ENCODE measurements at places on chromosomes 11 and 22. TPM values are rescaled to one million over a fixed set of nuclear protein-coding genes. Genes with fewer than 3 reads are reported as not detected.

DNA sequence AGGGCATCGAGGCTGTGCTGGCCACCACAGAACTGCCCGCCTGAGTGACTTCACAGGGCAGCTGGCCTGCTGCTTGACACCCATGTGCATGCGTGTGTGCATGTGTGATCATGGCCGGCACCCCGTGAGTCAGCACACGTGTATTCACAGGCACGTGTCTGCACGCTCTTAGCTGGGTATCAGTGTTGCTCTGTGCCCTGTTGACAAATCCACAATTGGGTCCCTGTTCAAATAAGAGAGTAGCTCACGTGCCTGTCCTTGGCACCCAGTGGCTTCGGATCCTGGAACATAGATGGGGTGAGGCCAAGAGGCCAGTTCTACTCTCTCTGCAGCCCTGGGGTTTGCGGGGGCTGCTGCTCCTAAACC, 14.0 kb downstream of the B3GAT1 start:
- peak; percentile 75 for DNase-seq

DNA sequence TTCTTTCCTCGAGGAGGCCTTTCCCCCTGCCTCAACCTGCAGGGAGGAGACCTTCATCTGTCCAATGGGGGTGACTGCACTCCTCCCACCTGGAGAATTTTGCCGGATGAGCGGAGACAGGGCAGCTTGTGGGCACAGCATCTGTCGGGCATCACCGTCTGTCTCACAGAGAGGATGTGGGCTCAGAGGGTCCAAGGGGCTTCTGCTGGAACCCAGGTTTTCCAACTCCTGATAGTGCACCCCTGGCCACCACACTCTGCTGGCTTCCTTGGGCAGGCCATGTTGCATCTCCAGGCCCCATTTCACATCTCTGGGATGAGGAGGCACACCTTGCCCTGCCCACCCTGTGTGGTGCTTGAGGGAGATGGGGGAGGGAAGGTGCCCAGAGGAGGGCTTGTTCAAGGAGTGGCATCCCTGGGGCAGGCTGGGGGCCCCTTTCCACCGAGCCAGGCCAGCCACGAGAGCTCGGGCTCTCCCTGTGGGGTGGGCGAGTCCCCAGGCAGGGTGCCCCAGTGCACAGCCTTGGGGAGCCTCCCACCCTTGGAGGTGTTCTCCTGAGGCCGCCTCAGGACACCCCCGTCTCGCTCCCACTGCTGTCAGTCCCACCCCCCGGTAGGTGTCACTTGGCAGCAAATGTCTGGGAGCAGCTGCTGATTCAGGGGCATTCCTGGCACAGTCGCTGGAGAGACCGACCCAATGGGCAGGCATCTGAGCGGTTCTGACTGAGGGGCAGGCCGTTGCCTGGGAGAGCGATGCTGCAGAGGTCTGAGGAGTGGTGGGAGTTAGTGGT, 84.2 kb downstream of the MORC2 start:
- DNase-seq = no peak

DNA sequence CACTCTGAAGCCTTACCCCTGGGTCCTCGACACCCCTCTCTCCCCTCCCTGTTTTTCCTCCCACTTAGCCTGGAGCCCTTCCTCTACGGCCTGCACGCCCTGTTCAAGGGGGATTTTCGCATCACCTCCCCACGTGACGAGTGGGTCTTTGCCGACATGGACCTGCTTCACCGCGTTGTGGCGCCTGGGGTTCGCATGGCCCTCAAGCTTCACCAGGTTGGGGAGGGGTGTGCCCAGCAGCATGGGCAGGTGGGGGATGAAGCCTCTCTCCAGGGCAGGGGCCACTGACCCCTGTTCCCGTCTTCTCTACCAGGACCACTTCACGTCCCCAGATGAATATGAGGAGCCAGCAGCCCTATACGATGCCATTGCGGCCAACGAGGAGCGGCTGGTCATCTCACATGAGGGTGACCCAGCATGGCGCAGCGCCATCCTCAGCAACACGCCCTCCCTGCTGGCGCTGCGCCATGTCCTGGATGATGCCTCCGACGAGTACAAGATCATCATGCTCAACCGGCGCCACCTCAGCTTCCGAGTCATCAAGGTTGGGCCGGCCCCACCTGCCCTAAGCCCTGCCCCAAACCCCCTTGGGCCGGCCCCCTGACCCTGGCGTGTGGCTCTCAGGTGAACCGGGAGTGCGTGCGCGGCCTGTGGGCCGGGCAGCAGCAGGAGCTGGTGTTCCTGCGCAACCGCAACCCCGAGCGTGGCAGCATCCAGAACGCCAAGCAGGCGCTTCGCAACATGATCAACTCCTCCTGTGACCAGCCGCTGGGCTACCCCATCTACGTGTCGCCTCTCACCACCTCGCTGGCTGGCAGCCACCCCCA, 2.8 kb upstream of the SIPA1 start:
- no peak for DNase-seq

DNA sequence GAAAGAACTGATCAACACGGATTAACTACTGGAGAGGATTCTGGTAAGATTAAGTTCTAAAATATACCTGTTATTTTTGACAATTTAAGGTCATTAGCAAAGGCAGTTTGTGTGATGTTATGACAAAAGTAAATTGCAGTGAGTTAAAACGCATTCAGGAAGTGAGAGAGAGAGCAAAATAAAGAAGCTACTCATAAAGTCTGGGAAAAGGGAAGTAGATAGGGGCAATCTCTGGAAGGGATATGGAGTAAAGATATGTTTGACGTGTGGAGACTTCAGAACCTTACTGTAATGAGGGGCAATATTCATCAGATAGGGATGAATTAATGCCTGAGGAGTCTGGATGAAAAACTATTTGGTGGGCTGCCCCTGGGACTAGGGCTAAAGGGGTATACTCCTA, 16.8 kb downstream of the OR56B4 start:
- DNase-seq = no peak

- no peak for DNase-seq
Measured at GRCh38 chr22:43885786-43886185, 6.0 kb downstream of the PNPLA5 start.

DNA sequence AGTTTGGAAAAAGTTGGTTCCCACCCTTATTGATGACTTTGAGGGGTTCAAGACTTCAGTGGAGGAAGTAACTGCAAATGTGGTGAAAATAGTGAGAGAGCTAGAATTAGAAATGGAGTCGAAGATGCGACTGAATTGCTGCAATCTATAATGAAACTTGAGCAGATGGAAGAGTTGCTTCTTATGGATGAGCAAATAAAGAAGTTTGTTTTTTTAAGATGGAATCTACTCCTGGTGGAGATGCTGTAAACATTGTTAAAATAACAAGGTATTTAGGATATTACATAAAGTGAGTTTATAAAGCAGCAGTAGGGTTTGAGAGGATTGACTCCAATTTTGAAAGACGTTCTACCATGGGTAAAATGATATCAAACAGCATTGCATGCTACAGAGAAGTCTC, 64.2 kb upstream of the GRK2 start:
- no peak for DNase-seq

- no peak for DNase-seq
Measured at GRCh38 chr11:132158091-132158490, 787.7 kb downstream of the NTM start.

GRCh38 chr11:105609832-105610781, at the start of gene GRIA4:
TSS of gene GRIA4 (plus strand) at chr11:105610073. CDS start at chr11:105610998, 925 bp downstream.
- peak; percentile 34 for DNase-seq

- no peak for DNase-seq
Measured at GRCh38 chr22:46303347-46303965, 6.8 kb downstream of the GTSE1 start.

GRCh38 chr11:34243600-34244464, 114.0 kb downstream of the ABTB2 start:
- DNase-seq = no peak

DNA sequence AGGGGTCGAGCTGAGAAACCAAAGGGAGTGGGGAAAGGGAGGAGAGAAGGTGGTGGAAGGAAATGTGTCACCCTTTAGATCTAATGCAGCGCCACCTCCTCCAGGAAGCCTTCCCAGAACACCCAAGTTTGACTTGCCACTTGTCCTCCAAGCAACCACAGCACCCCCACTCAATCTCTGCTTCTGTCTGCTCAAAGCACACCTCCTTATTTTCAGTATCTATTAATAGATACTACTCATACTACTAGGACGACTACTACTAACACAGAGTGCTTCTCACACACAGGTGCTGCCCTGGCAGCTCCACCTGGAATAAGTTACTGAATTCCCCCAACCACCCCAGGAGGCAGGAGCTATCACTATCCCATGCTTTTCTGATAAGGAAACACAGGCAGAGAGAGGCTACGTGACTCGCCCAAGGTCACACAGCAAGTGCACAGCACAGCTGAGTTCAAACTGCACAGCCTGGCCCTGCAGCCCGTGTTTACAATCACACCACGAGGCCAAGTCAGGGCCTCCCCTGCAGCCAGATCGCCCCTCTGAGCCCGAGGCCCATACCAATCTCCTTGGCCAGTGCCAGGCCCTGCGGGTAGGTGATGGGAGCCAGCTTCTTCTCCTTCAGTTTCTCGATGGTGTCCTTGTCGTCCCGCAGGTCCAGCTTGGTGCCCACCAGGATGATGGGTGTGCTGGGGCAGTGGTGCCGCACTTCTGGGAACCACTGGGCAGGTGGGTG, 13.2 kb downstream of the RAC2 start:
- no peak for DNase-seq

DNA sequence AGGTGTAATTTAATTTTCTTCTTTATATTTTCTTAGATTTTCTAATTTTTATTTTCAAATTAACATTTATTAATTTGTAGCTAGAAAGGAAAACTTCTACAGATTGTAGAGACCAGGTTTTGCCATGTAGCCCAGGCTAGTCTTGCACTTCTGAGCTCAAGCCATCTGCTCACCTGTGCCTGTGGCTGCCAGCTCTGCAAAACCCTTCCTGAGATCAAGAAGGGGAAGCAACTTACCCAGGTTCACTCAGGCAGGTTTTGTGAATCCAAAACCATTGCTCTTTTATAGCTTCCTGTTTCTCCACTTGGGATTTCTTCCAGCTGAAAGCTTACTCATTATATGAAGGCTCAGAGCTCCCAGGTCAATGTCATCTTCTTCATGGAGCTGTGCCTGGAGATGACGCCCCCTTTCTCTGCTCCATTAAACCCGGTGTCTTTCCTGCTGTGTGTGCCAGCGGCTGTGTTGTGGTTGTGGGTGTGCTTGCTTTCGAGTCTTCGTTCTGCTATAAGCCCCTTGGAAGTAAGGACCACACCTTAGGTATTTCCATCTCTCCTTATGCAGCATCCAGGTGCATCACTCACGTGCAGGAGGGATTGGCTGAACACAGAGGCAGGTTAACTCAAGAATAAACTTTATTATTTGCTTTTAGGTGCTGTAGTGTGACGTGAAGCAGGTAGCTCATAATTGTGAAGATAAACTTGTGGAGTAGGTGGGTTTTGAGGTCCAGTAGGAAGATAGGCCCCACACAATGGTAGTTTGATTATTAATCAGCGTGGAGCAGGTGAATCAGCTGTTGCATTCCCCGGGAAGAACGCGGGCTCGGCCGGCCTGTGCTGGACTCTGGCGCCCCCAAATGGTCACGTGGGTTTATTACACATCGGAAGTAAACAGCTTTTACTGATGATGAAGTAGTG, 42.2 kb upstream of the INCENP start:
- DNase-seq = peak; percentile 26

DNA sequence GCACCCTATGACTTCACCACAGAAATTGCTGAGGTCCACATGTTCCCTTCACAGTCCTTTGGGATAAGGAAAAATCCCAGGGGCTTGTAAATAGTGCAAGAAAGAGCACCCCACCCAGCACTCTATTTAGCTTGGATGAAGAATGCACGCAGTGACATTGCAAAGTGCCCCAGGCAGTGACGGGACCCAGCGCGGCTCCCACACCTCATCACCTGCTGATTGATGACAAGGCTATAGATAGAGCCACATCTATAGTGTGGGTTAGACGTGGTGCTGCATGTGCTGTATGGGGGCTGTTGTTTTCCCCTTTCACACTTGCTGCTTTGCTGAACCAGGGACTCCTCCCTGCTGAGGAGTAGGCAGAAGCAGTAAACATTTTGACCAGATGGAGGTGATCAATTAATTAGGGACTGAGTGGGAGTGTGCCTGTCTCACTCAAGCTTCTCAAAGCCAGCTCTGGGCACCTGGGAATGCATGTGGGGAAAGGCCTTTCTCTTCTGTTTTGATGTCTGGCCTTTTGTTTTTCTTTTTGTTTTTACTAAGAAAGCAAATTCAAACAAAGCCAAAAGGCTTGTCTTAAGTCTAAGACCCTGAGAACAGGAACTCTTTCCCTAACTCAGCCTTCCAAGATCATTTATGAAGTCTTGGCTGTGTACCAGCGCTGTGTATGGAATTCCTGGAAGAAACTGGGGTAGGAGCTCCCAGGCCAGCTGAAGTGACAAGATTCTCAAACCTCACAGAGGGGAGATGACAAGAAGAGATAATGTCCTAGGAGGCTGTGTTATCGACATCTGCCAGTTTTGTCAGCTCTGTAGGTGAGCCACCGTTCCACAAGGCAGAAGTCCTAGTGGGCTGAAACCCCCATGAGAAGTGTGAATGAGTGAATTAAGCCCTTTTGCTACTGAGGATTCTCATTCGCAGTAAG, 219.7 kb downstream of the BARX2 start:
- no peak for DNase-seq

HSPB2 gene
- 0.82 TPM for total RNA-seq

APOBEC3A gene
- total RNA-seq = not detected

SLCO2B1 gene
- 5.7 TPM for total RNA-seq

KRTAP5-7 gene
- total RNA-seq = under 0.01 TPM

APOBEC3F gene
- total RNA-seq = 0.82 TPM

SYT9 gene
- total RNA-seq = 7.3 TPM

WNT7B gene
- total RNA-seq = 1.2 TPM
